Central memory CD8-positive, alpha-beta T cell (primary cell): ENCODE measurements at places on chromosomes 7 and 10.

DNA sequence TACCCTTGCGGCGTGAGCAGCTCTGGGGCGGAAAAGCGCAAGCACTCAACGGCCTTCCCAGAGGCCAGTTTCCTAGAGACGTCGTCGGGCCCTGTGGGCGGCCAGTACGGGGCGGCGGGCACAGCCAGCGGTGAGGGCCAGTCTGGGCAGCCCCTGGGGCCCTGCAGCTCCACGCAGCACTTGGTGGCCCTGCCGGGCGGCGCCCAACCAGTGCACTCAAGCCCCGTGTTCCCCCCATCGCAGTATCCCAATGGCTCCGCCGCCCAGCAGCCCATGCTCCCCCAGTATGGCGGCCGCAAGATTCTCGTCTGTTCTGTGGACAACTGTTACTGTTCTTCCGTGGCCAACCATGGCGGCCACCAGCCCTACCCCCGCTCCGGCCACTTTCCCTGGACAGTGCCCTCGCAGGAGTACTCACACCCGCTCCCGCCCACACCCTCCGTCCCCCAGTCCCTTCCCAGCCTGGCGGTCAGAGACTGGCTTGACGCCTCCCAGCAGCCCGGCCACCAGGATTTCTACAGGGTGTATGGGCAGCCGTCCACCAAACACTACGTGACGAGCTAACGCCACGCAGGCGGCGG lies 12.6 kb downstream of the TRIM8 start:
- DNase-seq = no peak

GRCh38 chr7:10934292-10934691 lies 39.4 kb upstream of the PHF14 start:
- DNase-seq = no peak

- DNase-seq = no peak
Observed at GRCh38 chr7:5850944-5851343, 29.7 kb upstream of the OCM start.

GRCh38 chr10:88097536-88097935 lies 234.1 kb downstream of the PTEN start:
- DNase-seq = no peak

DNA sequence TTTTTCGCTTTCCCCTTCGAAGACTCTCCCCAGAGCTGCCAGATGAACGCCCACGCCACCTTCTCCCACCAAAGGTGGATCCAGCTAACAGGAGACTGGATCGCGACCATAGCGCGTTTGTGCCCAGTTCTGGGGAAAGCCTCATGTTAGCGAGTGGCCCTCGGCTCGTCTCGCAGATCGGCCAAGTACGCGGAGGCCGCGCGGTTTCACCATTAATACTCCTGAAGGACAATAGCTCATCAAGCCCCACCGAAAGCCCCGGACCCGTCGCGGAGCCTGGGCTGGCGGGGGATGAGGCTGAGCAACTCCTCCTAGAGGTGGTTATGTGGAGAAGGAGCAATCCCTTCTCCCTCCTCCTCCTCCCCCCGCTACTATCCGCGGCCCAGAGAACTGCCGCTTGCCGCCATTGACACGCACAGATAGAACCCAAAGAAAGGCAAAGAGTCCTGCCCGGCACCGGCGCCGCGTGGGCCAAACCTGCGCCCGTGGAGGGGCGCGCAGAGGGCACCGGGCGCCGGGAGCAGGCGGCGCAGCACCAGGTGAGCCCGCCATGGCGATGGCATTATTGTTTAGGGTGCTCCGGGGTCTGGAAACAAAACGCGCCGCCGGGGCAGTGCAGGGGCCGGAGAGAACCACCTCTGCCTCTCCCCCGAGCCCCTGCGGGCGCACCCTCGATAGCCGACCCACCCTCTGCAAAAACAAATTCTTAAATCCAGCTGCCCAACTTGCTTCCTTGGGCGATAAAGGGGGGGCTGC lies at the start of gene MACROH2A2:
Gene MACROH2A2, plus strand, starts transcription at position 385 of the 756 bp plus-strand sequence. CDS start 22,813 bp downstream, outside the sequence.
- no peak for DNase-seq

GRCh38 chr7:100059251-100059739 lies 9.7 kb downstream of the ZSCAN21 start:
- DNase-seq = no peak

- no peak for DNase-seq
Observed at GRCh38 chr10:64346389-64346788, 825.2 kb downstream of the REEP3 start.

DNA sequence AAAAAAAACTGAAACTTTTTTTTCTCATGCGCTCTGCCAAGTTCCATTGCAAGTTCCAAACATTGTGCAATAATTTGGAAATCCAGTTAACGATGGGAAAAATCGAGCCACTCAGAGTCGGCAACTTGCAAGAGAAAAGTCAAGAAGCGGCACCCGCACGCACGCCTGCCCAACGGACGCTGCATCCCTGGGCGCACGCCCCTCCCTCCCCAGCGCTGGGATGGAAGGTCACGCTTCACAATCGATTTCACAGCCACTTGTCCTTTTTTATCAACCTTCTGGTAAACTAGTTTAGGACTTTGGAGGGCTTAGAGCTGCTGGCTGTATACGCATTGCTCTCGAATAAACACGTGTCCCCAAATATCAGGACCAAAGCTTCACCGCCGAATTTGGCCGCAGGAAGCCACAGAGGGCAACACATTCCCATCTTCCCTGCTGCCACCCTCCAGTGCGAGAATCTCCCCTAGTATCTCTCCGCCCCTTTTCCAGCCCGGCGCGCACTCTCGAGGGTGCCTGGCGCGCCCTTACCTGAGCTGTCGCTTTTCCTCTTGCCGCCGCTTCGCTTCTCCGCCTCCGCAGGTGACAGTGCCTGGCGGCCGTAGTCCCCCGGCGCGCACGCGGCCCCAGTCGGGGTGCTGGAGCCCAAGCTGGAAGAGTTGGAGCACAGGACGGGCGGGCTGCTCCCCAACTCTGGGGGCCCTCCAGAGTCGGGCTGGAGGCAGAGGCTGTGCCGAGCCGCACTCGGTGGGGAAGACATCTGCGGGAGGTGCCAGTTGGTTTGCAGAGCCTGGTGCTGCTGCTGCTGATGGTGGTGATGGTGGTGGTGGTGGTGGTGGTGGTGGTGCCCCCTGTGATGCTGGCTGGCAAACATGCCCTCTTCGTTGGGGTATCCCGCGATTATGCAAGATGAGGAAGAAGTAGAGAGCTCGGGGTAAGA lies 857 bp downstream of the MEOX2 start:
- DNase-seq = no peak

DNA sequence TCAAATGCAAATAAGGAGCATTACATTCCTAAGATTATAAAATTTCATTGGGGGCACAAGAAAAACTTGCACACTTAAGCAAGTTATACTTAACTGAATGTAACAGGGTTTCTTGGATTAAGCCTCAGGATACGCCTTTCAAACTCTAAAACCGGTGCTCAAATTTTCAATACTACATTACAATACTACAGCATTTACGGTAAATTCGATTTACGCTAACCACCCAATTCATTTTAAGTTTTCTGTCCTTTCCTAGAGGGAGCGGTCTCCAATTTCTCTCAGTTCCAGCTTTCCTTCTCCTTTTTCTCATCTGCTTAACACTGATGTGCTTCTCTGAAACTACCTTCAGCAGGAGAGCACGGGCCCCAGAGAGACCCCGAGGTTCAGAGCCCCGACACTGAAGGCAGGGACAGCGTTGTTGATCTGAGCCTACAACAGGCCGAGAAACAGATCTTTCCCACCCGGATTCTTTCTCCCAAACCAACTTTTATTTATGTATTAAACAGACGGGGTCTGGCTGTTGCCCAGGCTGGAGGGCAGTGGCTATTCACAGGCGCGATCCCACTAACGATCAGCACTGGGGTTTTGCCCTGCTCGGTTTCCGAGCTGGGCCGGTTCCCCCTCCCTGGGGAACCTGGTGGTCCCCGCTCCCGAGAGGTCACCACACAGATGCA lies 798 bp downstream of the ZNF425 start:
- DNase-seq = no peak

DNA sequence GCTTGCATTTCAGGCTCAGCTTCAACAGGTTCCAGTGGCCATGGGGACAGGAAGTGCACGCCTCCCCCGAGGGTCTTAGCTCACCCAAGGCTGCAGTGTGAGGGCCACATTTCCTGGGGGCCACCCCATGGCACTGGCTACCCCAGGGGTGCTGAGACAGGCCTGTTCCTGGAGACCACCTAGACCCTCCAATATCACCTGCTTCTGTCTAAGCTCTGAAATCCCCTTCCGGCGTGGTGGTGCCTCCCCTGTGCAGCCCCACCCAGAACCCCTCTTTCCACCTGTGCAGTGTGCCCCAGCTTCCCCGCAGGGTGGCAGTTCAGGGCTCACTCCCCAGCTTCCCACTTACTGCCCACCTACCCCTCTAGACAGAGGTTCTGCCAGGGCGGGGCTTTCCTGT lies 83.1 kb downstream of the ADARB2 start:
- DNase-seq = no peak

GRCh38 chr10:125340903-125341302 lies 180.5 kb upstream of the CTBP2 start:
- no peak for DNase-seq

GRCh38 chr10:90141791-90142190 lies 440.4 kb downstream of the KIF20B start:
- DNase-seq = no peak

DNA sequence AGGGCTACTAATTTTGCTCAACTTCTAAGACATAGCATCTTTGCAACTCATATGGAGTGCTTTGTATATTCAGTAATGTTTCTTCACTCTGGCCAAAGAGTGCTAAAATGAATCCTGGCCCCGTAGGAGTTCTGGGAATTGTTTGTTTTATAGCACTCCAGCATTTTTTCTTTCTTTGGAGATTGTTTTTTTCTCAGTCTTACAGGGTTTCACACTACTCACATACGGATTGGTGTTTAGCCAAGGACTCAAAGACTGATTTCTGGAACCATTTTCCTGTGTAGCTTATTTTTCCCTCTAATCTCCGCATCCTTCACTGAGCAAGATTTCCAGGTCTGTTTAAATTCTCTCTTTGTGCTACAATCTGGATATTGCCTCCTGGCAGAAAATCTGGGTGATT lies 6.4 kb downstream of the TAS2R41 start:
- no peak for DNase-seq

GRCh38 chr7:47837826-47838225 lies 110.4 kb downstream of the PKD1L1 start:
- no peak for DNase-seq

GRCh38 chr7:139739863-139740597 lies 37.8 kb downstream of the HIPK2 start:
- no peak for DNase-seq

- DNase-seq = no peak
Observed at GRCh38 chr10:21927631-21928353, 75.7 kb downstream of the DNAJC1 start.

GRCh38 chr10:86182595-86182994 lies 184.0 kb downstream of the GRID1 start:
- no peak for DNase-seq

GRCh38 chr7:14184292-14184864 lies 194.9 kb upstream of the ETV1 start:
- DNase-seq = no peak

DNA sequence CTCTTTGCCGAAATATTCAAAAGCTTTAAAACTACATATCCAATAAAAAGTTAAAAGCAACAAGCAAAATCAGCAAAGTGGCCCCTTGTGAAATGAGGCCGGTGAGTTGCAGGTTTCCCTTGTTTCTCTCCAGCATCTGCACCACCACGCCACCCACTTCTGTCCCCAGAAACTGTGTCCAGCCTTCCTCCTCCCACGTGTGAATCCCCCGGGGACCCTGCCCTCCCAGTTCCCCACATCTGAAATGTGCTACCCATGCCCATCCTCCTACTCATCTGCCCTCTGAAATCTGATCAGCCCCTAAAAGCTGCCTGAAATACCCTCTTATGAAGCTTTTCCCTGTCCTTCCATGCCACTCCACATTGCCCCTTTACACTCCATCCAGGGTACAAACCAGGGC lies 3.8 kb downstream of the ALOX5 start:
- DNase-seq = no peak

- DNase-seq = no peak
Observed at GRCh38 chr7:50681432-50682045, 101.2 kb downstream of the GRB10 start.

GRCh38 chr10:35822316-35822715 lies 180.2 kb upstream of the FZD8 start:
- no peak for DNase-seq

DNA sequence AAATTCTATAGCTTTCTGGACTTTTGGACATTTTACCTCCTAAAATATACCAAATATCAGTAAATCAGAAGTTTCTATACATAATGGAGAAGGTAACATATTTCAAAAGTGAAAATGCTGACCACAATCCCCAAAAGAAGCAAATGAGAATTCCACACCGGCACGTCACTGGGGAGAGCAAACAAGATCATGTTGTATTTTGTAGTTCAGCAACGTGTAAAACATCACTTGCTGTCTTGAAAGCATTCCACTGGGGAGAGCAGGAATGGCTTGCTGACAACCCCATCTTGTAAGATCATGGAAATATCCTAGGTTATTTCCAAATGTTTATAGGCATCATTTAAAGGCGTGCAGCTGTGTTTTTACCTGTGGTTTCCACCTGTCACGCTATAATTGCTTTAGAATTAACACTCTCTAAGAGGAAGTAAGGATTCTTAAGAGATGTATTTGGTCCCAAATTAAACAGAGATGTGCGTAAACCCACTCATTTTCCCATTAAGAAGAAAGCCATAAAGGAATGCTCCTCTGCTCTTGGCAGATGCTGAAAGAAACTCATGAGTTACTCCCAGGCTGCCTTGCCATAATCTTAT lies 397.1 kb upstream of the POT1 start:
- DNase-seq = no peak

DNA sequence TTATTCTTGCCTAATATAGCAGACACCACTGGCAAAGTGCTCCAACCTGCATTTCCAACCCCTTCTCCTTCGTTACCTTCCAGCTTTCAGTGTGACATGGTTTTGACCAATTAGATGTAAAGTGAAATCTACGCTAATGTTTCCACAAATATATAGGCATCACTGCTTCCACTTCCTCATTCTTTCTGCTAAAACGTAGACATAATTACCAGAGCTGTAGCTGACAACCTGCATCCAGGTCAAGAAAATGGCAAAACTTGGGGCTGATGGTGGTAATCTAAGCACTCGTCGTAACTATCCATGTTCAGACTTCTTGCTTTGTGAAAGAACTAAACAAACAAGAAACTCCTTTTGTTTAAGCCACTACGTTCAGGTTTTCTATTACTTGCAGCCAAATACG lies 41.8 kb upstream of the COL1A2 start:
- DNase-seq = no peak

- DNase-seq = no peak
Observed at GRCh38 chr7:3559278-3559677, 258.2 kb downstream of the SDK1 start.

DNA sequence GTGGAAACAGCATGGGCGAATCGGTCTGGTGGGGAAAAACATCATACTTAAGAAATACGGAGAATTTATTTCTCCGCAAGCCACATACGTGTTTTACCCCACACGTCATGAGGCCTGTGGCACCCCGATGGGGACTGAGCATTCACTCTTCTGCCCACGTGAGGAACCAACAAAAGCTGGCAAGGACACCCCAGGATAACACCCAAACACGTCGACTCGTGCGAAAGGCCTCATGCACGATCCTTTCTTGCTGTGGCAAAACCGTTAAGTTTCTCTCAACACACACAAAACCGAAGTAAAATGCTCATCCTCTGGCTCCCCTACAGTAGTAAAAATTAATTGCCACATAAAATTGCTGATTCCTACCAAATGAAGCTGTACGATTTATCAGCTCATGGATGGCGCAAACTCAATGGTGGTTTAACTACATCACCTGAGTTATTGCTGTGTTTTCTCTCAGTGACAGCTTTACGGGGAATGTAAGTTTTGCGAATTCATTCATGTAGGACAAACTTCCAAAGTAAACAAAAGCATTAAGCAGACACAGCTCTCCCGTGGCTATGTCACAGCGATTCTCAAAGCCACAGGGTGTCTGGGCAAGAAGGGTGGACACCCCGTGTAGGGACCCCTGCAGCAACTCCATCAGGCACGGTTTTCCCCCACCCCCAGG lies 97.0 kb downstream of the CTBP2 start:
- no peak for DNase-seq

- no peak for DNase-seq
Observed at GRCh38 chr10:124416733-124417132, 2.0 kb downstream of the OAT start.
